Activated CD4-positive, CD25-positive, alpha-beta regulatory T cell (primary cell): ENCODE measurements at places on chromosomes 16 and 17.

DNA sequence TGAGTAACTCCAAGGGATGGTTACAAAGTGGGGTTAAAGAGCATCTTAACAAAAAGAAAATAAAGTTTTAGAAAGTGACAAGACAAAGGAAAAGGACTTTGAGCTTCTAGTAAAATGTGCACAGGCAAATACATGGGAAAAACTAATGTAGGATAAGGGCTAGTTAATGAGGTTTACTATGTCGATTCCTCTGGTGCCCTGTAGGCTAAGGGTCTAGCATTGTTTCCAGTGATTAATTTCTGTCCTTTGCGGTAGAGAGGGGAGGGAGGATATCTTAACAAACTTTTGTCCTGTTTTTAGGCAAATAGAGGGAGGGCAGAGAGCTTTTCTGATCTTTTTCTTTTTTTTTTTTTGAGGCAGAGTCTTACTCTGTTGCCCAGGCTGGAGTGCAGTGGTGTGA is 96.6 kb upstream of the SIAH1 start:
- no peak for DNase-seq

- no peak for DNase-seq
Measured at GRCh38 chr16:80263181-80263823, 277.5 kb upstream of the DYNLRB2 start.

- DNase-seq: no peak
Measured at GRCh38 chr16:89361751-89362539, 128.4 kb downstream of the ANKRD11 start.

GRCh38 chr17:82870091-82870491 is 30.3 kb upstream of the ZNF750 start:
- no peak for DNase-seq

- DNase-seq: no peak
Measured at GRCh38 chr17:63249256-63250004, 196.7 kb downstream of the CYB561 start.

DNA sequence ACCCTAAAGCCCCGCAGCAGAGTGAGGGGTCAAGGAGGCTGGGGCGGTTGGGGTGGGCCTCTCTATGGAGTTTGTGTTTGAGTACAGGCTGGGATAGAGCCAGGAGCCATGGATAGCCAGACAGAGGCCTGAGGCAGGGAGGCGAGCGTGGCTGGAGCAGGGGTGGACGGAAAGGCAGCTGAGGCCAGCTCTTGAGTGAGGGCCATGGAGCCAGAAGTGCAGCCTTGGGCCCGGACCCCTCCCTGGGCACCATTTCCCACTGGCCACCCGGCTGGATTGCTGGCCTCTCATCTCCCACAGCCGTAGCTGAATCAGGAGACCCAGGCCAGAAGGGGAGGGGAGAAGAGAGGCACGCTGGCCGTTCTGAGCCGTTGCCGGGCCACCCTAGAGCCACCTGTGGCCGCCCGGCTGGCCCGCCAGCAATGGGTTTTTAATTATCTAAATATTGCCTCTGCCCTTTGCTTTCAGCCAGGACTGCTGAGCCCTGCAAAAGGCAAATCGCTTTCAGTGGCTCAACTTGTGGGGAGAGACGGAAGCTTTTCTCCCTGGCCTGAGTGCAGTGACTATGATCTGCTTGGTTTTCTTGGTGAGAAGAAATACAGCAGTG is 75.2 kb upstream of the GSE1 start:
- DNase-seq: no peak

GRCh38 chr16:27267037-27267677 is 1.4 kb downstream of the NSMCE1 start:
- DNase-seq: no peak

DNA sequence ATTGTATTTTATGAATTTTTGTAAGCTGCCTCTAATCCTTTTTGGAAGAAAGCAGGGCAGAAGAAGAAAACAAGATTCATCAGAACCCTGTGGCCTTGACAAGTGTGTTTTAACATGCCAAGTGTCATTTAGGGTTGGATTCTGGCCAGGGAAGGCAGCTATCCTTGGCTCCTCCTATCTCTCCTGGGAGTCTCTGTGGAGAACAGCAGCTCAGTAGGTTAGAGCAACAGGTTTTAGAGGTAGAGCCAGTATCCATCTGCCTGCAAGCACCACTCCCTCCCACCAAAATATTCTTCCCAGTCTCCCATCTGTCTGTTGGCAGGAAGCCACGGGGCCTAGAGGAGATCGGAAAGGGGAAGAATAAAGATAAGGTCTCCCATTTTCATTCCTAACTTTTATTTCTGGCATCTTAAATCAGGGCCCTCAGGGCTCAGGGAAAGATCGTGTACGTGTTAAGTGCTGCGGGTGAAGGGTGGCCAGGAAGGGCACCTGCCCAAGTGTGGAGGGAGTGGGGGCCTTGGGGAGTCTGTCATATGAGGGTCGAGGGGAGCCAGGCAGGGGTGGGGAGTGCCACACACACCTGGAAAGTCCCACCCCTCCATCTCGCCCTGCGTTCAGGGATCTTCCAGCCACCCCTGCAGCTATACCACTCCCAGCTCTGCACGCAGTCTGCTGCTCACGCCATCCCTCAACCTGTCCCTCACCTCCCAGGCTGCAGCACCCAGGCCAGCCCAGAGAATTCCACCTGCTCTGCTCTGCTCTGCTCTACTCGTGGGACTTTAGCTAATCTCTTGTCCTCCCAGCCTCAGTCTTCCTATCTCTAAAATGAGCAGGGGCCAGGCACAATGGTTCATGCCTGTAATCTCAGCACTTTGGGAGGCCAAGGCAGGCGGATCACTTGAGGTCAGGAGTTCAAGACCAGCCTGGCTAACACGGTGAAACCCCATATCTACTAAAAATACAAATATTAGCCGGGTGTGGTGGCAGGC is 17.1 kb upstream of the CPSF4L start:
- no peak for DNase-seq

GRCh38 chr17:44593156-44593555 is 35.9 kb downstream of the FZD2 start:
- no peak for DNase-seq

GRCh38 chr17:250487-251300 is 69.2 kb upstream of the DOC2B start:
- DNase-seq: no peak

DNA sequence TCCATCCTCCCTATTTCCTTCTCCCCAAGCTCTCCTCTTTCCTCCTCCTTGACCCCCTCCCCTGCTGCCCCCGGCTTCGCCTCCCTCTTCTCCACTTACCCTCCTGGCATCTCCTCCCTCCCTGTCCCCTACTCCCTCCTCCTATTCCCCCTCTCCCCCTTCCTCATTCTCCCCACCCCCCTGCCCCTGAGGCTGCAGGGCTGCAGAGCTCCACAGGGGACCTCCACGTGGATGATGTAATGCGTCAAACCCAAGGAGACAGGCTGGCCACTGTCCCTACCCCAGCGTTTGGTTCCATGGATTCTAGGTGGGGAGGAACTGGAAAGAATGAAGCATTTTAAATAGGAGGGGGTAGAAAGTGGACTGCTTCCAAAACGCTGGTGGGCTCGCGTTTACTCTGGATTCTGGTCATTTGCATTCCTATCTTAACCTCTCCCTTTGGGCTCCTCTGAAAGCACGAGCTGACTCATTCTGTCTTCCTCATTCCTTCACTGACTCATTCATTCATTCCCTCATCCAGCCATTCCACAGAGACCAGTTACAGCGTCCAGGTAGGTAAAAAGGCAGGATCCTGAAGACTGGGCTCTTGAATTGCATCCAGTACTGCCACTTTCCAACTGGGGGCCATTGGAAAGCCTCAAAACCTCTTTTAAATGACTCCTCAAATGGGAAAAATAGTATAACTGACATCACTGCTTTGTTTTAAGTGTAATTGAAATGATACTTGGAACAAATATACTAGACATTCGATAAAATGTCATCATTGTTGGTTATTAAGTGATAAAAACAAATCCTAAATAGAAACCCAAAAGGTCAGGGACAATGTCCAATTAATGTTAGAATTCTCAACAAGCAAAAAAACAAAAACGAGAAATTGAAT is 943 bp upstream of the COTL1 start:
- DNase-seq: no peak

- DNase-seq: no peak
Measured at GRCh38 chr16:27778926-27779570, 229.1 kb downstream of the KATNIP start.

GRCh38 chr16:22008215-22009059 is 526 bp downstream of the MOSMO start:
- DNase-seq: peak; percentile 16

DNA sequence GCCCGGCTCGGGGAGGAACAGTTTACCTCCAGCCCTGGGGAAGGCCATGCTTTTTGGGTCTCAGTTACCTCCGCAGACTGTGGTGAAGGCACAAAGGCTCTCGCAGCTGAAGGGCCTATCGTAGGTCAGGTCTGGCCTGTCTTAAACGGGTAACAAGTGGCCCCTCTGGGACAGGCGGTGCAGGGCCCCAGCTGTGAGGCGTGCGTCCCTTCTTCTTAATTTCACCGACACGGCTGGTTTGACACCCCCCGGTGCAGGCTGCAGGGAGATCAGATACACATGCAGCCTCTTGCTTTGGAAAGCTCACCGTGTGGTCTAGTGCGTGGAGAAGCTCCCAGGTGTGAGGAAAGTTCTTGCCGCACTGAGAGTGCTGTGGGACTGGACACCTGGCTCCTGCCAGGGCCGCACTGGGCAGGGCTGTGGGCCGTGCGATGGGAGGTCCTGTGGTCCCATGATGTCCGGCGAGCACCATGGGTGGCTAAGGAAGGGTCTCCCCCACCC is 162.4 kb downstream of the BANP start:
- no peak for DNase-seq

DNA sequence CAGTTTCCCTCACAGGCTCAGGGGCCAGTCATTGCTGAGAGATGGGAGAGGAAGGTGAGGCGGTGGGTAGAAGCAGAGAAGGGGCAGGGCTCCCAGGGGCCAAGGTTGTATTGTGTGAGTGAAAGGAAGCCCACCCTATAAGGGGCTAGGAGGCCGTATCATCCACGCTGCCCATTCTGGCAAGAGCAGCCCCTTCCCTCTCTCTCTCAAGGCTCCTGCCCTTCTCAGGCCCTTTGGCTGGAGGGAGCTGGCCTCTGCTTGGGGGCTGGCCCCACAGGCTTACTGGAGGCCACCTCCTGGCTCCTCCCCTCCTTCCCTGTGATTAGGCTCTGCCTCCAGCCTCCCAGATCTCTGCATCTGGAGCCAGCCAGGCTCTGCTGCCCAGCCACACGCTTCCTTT is 7.6 kb downstream of the TBKBP1 start:
- no peak for DNase-seq

DNA sequence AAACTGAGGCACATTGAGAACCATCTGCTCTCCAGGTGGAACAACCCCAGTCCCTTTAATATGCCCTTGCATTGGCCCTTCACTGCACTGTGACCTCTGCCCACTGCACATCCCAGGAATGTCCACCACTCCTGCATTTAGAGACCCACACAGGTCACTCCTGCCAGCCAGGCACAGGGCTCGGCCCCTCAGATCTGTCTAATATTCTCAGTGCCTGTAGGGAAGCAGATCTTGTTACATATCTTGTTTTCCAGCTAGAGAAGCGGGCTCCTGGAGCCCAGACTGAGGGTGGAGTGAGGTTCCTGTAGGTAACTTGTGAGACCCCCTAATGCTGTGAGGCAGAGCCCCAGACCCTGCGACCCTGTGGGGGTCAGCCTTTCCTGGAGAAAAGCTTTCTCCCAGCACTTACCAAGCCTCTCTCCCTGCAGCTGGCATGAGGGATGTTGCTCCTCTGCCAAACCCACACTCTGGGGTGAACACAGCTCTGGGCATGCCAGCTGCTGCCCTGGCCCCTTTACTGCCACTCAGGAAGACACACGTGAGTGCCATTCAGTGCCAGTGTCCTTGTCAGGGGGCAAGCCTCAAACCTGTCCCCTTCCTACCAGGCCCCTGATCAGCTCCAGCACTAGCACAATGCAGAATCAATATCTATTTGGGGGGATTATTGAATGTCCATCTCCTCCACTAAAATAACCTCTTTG is 40.3 kb upstream of the CRHR1 start:
- DNase-seq: no peak

GRCh38 chr16:72174726-72175125 is 2.8 kb upstream of the PMFBP1 start:
- no peak for DNase-seq

DNA sequence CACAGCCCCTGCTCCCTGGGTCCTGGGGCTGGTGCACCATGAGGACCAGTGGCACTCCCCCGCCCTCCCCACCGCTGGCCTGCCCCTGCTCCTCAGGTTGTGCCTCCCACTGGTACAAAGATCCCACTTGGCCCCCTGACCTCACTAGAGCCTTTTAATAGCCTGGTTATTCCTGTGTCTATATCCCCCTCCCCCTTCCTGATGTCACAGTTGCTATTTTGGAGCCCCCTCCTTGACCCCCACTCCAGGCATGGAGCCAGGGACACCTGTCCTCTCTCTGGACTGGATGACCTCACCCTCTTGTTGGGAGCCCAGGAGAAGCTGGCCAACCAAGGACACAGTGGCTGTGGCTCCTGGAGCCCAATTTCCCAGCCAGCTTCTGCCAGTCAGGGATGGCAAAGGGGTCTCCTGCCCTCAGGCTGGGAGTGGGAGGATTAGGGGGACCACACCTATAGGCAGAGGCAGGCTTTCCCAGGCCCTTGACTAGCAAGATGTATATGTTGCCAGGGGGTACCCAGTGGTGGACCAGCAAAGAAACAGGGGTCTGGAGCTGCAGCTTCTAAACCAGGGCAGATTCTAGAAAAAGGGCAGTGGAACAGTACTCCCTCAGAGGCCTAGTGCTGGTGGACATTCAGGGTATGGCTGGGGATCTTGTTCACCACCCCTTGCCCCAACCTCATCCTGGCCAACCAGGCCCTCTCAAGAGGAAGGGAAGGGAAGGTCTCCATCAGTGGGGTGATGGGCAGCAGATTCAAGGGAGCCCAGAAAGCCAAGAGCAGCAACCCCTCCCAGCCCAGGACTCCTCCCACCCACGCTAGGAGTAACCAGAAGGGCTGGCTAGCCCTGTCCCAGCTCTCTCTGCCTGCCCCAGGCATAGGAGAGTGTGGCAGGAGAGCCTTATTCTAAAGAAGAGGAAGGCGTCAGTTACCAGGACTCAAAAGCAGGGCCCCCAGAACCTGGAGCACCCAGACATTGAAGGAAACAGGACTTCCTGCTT is 10.9 kb downstream of the HDAC5 start:
- no peak for DNase-seq

- DNase-seq: no peak
Measured at GRCh38 chr16:15611610-15612009, 31.3 kb downstream of the MARF1 start.

DNA sequence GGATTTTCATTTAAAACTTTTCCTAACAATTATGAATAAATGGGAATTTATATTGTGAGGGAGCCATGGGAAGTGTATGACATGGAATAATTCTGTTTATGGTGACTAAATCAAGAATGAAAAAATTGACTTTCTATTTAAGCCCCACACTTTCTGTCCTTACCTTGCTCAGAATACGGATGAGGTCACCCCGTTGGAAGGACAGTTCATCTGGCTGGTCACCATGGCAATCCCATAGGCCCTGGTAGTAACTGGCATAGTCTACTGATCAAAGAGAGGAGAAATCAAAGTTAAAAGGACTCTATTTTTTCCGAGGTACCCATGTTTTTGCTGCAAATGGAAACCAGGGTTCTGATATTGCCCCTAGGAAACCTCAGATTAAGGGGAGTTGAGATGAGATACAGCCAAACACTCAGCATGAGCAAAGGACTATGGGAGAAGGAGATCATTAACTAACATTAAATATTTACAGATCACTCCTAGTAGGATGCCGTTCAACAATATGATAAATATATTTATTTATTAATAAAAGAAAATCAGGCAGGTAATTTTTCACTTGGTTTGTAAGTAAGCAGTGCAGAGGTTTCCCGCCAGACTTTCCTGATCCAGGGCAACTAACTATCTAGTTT is 54.9 kb downstream of the SNX11 start:
- DNase-seq: no peak

- DNase-seq: no peak
Measured at GRCh38 chr16:2333772-2334379, 6.7 kb downstream of the ABCA3 start.
